LoVo (cell line): ENCODE measurements at places on chromosomes 12 and 14.

GRCh38 chr12:5000658-5001385 is 42.9 kb upstream of the KCNA5 start:
- DNase-seq = no peak

DNA sequence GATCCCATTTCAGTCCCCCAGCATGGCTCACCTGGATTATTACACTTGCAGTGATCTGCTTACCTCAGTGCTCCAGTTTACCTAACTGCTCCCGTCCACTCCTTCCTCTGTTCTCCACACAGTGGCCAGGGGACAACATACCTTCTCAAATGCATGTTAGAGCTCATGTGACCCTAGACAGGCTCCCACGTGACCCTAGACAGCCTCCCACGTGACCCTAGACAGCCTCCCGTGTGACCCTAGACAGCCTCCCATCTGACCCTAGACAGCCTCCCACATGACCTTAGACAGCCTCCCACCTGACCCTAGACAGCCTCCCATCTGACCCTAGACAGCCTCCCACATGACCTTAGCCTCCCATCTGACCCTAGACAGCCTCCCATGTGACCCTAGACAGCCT is 226.0 kb upstream of the TMEM132C start:
- DNase-seq = no peak

- DNase-seq = no peak
Observed at GRCh38 chr12:6310771-6311610, 509 bp downstream of the PLEKHG6 start.

GRCh38 chr14:77580477-77580876 is 36.0 kb downstream of the SPTLC2 start:
- no peak for DNase-seq

DNA sequence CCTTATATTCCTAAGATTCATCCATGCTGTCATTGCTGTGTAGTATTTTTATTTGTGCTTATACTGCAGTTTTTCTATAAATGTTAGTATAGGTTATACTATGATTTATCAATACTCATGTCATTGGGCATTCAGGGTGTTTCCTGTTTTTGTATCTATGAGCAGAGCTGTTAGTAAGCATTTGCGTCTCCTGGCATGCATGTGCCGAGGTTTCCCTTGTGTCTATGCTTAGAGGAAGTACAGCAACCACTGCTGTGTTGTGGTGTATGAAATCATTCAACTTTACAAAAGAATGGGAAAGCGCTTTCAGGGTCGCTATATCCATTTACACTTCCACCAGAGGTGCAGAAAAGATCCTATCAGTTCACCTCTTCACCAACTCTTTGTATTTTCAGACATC is 122.7 kb downstream of the RGS6 start:
- DNase-seq = no peak

DNA sequence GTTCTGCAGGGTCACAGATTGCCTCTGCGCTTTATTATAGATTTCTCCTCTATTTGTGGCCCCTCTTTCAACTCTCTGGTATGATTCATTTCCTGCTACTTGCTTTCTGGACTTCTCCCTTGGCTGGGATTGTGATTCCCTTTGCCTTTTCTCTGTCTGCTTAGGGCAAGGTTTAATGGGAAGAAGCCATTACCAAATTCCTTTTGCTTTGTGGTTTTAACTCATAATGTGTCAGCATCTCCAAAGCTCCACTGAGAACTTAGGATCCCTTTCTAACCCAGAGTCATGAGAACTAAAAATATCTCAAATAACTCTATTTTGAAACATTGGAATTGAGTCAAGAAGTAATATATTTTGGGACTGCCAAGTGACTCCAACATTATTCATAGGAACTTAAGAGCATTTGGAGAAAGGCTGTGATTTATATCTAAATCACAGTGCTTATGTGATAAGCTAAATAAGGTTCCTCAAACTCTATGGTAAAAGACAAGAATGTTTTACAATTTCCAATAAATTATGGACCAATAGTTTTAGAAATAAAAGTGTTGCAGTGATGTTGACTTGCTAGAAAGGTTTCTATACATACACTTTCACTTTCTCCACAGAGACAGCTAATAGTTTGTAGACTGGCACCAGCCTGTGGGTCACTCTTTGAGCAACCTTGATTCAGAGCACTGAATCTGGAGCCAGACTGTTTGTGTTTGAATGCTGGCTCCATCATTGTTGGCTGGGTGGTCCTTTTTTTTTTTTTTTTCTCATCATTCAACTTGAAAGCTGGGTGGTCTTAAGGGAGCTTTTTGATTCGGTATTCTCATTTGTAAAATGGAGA is 93.9 kb downstream of the DACT1 start:
- peak; percentile 70 for DNase-seq

DNA sequence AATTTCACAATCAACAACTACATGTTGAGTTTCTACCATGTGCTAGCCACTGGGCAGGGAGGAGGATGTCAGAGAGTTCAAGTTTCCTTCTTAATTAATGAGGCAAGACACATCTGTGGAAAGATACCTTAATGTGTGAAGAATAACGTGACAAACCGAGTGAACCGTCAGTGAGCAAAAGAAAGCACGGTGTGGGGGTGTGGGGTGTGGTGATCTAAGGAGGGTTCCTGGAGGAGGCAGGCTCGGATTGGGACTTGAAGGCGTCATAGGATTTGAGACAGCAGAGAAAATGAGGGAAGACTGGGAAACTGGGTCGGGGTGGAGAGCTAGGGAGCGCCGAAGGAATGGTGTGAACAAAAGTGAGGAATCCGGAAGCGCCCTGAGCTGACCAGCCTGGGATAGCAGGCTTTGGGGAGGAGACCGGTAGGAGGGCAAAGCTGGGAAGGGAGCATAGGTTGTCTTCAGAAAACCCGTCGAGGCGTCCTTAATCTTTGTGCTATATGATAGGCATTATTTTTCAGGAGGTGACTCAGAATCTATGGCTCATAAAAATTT is 22.3 kb downstream of the GALNT8 start:
- DNase-seq = no peak

- DNase-seq = no peak
Observed at GRCh38 chr14:39877577-39878190, 445.5 kb upstream of the FBXO33 start.

GRCh38 chr12:29662734-29663323 is 120.9 kb downstream of the TMTC1 start:
- DNase-seq = no peak

- DNase-seq = no peak
Observed at GRCh38 chr12:81558031-81558430, 201.1 kb downstream of the PPFIA2 start.

- no peak for DNase-seq
Observed at GRCh38 chr12:89454080-89454848, 70.3 kb downstream of the GALNT4 start.

- DNase-seq = no peak
Observed at GRCh38 chr12:96714199-96714598, 192.9 kb upstream of the NEDD1 start.

DNA sequence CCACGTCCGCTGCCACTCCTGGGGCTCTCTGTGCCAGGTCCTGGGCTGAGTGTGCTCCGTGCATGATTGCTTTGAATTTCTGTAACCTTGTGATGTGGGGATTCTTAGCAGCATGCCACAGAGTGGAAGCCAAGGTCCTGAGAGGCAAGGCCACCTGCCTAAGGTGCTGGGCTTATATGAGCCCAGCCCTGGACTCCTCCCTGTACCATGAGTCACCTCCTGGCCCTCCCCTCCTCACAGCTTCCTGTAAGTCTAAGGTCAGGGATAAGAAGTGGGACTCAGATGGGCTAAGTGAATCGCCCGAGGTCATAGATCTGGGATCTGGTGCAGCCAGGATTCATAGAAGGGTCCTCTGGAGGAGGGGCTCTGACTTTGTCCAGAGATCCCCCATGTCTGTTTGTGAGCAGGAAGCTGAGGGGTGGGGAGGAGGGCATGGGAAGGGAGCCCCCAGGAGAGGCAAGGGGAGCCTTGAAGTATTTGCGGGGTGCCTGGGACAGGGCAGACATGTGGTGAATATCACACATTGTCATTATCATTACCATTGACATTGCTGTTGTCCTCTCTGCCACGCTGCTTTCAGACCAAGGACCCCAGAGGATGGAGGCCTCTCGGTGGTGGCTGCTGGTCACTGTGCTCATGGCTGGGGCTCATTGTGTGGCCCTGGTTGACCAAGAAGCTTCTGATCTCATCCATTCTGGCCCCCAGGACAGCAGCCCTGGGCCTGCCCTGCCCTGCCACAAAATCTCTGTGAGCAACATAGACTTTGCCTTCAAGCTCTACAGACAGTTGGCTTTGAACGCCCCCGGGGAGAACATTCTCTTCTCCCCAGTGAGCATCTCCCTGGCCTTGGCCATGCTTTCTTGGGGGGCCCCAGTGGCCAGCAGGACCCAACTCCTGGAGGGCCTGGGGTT is 28.8 kb downstream of the SERPINA3 start:
- DNase-seq = peak; percentile 17

DNA sequence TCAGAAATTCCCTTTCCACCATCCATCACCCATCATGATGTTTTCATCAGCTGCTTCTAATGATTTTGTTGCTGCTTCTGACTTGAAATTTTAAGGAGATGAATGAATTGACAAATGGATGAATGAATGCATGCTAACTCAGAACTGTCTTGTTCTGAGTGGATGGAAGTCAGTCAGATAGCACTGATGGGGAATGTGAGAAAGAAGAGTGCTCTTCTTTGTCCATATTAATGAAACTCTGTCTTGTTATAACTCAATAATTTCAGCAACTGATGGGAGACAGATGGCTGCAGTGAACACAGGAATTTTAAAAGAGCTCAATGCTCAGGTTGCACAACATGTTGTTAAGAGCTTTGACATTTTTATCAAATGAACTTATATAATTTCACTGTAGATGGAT is 422.0 kb downstream of the TRHDE start:
- no peak for DNase-seq

GRCh38 chr14:57897144-57897748 is 31.4 kb upstream of the SLC35F4 start:
- DNase-seq = no peak

DNA sequence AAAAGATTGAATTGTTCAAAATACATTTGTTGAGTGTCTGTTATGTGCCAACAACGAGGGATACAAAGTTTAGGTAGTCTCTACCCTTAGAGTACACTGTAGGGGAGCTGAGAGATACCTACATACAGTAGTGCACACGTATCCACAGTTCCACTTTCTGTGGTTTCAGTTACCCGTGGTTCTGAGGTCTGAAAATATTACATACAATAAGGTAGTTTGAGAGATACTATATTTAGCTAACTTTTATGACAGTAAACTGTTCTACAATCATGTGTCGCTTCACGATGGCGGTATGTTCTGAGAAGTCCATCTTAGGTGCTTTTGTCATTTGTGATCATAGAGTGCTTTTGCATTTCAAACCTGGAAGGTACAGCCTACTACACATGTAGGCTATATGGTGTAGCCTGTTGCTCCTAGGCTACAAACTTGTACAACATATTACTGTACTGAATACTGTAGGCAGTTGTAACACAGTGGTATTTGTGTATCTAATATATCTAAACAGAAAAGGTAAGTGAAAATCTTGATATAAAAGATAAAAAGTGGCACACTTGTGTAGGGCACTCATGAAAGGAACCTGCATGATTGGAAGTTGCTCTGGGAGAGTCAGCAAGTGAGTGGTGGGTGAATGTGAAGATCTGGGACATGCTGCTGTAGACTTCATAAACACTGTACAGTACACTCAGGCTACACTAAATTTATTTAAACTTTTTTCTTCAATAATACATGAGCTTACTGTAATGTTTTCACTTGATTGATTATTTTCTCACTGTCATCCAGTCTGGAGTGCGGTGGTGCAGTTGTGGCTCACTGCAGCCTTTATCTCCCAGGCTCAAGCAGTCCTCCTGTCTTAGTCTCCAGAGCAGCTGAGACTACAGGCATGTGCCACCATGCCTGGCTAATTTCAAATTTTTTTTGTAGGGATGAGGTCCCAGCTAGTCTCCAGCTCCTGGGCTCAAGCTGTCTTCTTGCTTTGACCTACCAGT is 4.0 kb downstream of the CPSF6 start:
- no peak for DNase-seq

DNA sequence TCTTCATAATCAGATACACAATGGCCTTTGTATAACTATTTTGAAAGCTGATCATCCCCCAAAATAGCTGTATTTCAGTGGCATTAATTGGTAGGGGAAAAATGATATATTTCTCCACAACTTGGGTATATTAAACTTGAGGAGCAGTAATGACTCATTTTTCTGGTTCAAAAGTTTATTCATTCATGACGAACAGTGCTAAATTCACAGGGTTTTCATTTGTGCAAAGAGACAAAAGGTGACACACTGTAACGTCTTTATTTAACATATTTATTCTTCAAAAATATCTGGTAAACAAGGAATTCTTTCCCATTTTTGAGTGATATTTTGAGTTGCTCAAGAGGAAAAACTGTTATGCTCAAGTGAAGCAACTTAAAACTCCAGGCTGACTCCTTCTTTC is 415.5 kb upstream of the SOX5 start:
- no peak for DNase-seq

DNA sequence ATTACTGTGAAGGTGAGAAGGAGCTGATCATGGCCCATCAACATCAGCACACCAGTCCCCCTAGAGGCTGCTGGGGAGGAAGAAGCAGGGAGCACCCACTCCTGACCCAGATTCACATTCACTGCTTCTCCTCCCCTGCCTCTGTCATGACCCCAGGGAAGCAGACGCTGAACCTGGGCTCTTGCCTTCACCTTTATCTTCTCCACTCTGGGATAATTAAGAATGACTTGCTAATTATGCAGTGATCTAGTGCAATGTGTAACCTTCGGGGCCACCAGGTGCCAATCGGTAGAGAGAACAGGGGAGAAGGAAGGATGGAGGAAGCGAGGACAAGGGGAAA is 44.4 kb upstream of the IQSEC3 start:
- no peak for DNase-seq

- no peak for DNase-seq
Observed at GRCh38 chr14:48140804-48141203, 465.4 kb upstream of the MDGA2 start.

DNA sequence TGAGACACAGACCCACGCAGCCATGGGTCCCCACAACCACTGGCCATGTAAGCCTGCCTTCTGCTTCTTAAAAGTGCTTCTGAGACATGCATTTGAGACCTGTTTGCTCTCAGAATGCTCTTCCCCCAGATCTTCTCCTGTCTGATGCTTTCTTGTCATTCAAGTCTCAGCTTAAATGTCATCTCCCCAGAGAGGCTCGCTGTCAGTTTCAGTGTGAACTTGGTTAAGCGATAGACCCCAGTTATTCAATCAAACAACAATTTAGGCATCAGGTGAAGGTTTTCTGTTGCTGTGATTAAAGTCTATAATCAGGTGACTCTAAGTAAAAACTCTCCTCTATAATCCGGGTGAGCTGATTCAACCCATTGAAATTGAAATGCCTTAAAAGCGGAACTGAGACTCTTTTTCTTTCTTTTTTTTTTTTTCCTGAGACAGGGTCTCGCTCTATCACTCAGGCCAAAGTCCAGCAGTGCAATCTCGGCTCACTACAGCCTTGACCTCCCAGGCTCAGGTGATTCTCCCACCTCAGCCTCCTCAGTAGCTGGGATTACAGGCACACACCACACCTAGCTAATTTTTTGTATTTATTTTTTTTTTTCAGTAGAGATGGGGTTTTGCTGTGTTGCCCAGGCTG is 123.4 kb downstream of the KSR2 start:
- no peak for DNase-seq
